ENCODE measurements at places on chromosomes 6 and 20.

GRCh38 chr20:9147547-9148024, 78.7 kb downstream of the PLCB4 start:
- peak; percentile 39 for DNase-seq

DNA sequence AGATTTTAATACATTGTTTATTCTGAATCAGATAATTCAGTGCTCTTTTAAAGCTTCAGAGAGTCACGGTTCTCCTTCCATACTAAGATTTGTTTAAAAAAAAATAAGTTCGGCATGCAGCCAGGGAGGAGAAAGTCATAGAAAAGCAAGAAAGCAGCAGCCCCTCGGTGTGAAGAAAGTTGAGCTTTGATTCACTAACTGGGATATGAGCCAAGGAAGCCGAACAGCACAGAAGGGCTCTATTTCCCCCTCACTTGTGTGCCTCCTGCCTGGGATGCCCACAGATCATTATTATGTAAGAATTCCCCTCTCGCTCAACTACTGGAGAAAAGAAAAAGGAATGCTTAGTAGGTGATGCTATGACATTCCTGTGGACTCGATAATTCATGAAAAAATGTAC, 69.3 kb upstream of the SYNJ2 start:
- DNase-seq: peak; percentile 96

DNA sequence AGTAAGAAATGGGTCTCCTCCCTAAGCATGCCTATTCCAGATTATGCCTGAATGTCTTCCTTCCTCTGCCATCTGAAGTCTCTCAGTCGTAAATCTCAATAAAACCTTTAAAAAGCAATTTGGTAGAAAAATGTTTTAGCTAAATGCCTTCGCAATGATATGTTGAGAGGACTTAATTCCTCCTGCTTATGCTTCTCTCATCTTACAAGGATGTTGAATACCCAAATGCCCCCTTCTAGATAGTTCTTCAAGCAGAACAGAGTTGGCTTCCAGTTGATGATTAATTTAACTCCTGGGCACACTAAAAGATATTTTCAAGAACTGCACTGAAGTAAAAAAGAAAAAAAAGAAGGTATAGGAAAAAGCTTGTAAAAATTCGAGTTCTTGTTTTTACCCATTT, 275.0 kb upstream of the SPTLC3 start:
- no peak for DNase-seq

GRCh38 chr6:31083742-31084354, 28.5 kb downstream of the C6orf15 start:
- DNase-seq: peak; percentile 90

- no peak for DNase-seq
Observed at GRCh38 chr20:11852189-11852588, 65.5 kb upstream of the BTBD3 start.

- DNase-seq: no peak
Observed at GRCh38 chr20:48999890-49000870, 45.9 kb upstream of the CSE1L start.

Data from choroid plexus epithelial cell (primary cell).